Omental fat pad (tissue), 4 donors: ENCODE measurements at places on chromosomes 2 and 18. TPM values are rescaled to one million over a fixed set of nuclear protein-coding genes. Genes with fewer than 3 reads are reported as not detected.
A peak's percentile ranks its signal among the peaks of the same experiment; 100 is the strongest.

DNA sequence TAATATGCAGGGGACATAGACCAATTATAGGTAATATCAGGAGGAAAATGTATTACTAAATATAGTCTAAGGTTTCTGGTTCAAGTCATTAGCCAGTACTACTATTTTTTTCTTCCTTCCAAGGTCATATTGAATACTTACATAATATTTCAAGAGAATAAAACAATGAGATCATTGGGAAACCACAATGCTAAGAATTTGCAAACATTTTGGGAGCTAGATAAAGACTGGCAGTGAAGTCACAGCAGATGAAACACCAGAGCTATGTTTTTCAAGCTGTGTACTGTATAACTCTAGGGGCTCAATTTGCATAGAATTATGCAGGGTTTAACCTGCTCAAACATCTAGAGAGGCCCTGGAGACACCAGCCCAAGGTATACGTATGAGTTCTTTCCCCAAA, 80.5 kb upstream of the KCNH7 start:
- no peak for DNase-seq

- DNase-seq, result no peak
Observed at GRCh38 chr18:25278394-25278793, 73.6 kb downstream of the ZNF521 start.

GRCh38 chr2:86337244-86337835, at the start of gene REEP1:
Gene REEP1 (minus strand): TSS chr2:86337626. CDS start chr2:86337510, 116 bp downstream.
- no peak for DNase-seq

- DNase-seq, result no peak
Observed at GRCh38 chr2:30686000-30686399, 121.2 kb downstream of the CAPN13 start.

GRCh38 chr2:205776139-205776538, 93.8 kb downstream of the NRP2 start:
- peak; percentile 39 for DNase-seq

GRCh38 chr18:23134780-23135549, at the start of gene CABLES1:
Gene CABLES1 (plus strand): TSS chr18:23135485. CDS start chr18:23135763, 278 bp downstream.
- no peak for DNase-seq

DNA sequence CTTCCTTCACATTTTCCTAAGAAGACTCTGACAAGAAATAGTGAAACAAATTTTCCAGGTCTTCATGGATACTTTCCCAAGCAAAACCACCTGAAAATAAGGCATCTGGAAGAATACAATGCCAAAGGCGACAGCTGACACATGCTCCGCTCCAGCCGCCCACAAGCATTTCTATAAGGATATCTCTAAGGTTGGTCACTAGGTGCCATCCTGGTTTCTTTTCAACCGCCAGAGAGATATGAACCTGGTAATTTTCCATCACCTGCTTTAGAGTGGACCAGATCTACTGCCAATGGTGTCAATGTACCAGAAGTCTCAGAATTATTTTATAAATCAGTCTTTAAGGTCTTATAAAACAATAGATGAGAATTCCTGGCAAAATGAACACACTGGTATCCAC, 97.2 kb downstream of the GAREM1 start:
- no peak for DNase-seq

DNA sequence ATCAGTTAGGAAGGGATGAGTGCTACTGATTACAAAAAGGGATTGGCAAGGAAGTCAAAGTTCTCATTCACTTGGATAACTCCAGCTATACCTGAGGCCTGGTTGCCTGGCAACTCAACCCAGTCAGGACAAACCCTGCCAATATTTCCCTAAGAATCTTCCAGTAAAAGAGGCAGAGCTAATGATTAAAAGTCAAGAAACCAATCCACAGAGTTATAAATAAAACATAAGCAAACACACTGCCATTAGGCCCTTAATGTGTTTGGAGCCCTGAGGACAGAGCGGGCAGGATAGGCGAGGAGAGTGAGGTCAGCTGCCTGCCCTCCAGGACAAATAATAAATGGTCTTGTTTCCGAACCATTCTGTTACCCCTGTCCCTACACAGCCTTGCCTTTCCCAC, 215.6 kb upstream of the NABP1 start:
- no peak for DNase-seq

DNA sequence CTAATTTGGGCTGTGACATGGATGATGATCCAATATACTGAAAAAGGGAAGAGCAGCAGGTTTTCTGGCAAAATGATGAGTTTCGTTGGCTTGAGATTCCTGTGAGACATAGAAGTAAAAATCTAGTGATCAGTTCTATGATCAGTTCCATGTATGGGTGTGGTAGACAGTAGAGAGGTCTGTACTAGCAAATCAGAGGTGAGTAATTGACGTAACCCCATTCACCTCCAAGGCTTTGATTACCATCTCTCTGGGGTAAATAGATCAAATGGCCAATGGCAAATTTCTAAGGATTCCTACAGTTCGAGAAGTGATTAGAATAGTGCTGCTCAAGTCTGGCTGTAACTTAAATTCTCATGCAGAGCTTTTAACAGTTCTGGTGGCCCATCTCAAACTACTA, 6.4 kb downstream of the ITGA4 start:
- DNase-seq, result no peak

DNA sequence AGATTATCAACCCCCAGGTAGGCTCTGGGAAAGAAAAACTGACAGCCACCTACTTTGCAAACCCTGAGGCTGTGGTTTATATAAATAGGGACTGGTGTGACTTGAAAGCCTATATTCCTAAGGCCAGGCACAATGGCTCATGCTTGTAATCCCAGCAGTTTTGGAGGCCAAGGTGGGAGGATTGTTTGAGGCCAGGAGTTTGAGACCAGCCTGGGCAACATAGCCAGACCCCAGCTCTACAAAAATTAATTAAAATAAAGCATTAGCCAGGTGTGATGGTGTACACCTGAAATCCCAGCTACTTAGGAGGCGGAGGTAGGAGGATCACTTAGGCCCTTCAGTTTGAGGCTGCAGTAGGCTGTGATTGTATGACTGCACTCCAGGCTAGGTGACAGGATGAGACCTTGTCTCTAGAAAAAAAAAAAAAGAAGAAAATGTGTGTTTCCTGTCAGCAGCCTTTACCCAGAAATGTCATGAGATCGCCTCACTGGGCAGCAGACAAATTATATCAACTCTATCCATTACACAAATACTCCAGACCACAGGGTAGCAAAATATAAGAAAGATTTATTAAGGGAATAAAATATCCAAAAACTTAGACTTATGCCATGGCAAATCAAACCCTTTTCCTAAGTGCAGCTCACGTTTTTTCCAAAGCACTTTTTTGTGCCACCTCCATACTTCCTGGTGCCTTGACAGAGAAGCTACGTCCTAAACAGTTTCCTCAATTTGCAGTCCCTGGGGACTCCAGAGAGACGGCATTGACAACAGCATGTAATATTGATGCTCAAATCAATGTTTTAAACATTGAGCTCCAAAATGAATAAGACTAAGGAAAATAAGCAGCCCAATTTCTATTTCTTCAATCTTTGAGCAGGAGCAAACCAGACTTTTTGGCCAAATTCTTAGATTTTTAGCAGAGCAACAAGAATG, 190.8 kb upstream of the NDUFV2 start:
- no peak for DNase-seq

GRCh38 chr2:20482725-20483124, 35.9 kb downstream of the RHOB start:
- no peak for DNase-seq

- DNase-seq, result no peak
Observed at GRCh38 chr2:151767536-151767935, 33.3 kb upstream of the NEB start.

GRCh38 chr2:6823111-6823510, 42.6 kb downstream of the CMPK2 start:
- no peak for DNase-seq

DNA sequence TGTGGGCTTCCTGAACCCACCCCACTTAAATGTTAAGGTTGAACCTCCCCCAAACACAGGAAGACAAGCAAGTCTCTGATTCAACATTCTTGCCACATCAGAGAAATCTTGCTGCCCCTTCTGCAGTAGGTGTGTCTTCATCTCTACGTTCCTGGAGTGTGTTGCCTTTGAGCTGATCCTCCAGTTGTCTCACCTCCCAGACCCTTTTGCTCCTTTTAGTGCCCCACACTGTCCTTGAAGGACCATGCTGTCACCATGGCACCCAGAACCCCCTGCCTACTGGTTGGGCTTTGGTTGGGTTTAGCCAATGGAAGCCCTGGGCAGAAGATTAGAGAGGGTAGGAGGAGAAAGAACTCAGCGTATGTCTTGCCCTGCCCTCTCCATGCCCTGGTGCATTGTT, 10.7 kb downstream of the CAB39 start:
- DNase-seq, result no peak

GRCh38 chr2:239685965-239686364, 285.1 kb upstream of the HDAC4 start:
- no peak for DNase-seq

DNA sequence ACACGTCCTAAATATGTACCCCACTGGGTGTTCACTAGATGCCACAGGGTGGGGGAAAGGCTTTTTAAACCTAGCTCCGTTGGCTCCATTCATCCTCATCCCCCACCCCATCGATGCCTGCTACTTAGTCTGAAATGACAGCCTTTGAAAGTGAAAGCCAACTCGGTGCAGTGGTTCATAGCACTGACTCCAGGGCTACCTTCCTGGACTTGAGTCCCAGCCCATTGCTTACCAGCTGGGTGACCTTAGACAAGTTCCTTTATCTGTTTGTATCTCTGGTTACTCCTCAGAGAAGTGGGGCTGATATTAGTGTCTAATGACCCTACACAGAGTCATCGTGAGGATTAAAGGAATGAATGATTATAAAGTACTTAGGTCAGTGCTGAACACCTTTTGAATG, 24.4 kb downstream of the EHD3 start:
- DNase-seq, result no peak

GRCh38 chr2:127313406-127313805, 19.5 kb upstream of the ERCC3 start:
- DNase-seq, result no peak

DNA sequence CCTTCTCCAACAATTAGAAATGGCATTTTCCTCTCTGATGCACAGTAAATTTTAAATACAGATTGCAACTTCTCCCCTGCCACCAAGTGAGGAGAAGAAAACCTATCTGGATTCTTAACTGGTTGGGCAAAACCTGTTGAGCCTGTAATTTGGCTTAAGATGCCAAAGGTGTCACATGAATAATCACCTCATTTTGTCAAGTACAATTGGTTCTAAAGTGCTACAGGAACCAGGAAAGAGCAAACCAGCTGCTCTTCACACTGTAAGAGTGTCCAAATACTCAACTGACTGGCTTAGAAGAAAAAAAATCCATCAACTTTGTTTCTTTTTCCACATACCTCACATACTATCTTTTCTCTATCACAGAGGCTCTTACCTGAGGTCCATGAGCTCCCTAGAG, 35.4 kb downstream of the NPC1 start:
- DNase-seq, result no peak

DNA sequence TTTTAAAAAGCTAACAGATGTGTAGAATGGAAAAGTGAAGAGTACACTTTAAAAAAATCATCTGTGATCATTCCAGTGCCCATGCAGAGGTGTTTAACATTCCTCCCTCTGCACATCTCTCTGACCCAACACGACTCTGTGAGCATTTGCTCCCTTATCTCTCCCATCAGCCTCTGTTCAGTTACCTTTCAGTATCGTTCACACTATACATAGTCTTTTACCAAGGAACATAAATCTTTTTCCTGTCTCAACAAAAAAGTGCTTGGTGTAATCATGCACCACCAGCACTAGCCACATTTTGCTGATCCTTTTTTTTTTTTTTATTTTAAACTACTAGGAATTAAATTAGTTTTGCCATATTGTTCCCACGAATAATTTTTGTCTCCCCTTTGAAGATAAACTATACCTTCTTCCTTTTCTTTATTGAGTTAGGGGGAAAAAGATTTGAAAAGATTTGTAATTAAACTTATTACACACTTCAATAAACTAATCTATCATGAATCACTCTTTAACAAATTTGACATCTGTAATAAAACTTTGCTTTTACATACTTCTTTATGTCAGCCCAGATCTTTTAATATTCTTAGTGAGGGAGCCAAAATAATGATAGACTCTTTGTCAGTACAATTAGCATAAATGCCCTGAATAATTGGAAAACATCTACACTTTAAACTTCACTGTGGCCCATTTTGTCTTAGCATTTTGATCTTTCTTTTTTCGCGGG, 489.8 kb upstream of the FANCL start:
- no peak for DNase-seq

DNA sequence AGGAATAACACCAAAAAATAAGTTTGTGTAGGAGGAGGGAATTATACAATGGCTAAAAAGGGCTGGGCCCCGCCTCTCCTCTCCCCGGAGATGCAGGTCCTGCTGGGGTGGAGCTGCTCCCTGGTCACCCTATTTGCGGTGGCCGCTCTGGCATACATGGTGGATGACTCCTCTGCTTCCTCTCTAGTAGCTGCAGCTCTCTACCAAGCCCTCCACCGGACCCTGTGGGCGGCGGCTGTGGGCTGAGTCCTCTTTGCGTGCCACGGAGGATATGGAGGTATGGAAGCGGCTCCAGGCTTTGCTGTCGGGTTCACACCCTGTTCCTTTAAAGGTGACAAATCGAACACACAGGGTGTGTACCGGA, 77.1 kb upstream of the SEC11C start:
- no peak for DNase-seq

DNA sequence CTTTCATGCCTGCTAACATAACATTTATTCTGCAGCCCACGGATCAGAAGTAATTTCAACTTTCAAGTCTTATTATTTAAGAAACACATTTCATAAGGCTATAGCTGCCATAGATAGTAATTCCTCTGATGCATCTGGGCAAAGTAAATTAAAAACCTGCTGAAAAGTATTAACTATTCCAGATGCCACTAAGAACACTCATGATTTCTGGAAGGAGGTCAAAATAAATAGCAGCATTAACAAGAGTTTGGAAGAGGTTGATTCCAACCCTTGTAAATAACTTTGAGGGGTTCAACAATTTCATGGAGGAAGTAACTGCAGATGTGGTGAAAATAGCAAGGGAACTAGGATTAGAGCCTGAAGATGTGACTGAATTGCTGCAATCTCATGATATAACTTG, 77.6 kb downstream of the CCDC148 start:
- DNase-seq, result no peak

GRCh38 chr2:44063033-44063432, 67.2 kb upstream of the LRPPRC start:
- no peak for DNase-seq

RNMT gene
- total RNA-seq, result 20.5 TPM

FAP gene
- total RNA-seq, result 2.8 TPM

POMC gene
- 13.5 TPM for total RNA-seq

ANTXR1 gene
- total RNA-seq, result 31.2 TPM

DNAH6 gene
- total RNA-seq, result 0.16 TPM

CTIF gene
- 94.0 TPM for total RNA-seq

CDH20 gene
- 7.1 TPM for total RNA-seq

IL36RN gene
- total RNA-seq, result not detected

RIOK3 gene
- total RNA-seq, result 71.2 TPM

DPP4 gene
- total RNA-seq, result 17.9 TPM
